Suppressor macrophage treated with lipopolysaccharide for 1 hour (primary cell): ENCODE measurements at places on chromosomes 2 and 18.
A peak's percentile ranks its signal among the peaks of the same experiment; 100 is the strongest.

GRCh38 chr2:219049282-219049681 is 8.0 kb upstream of the CFAP65 start:
- DNase-seq, result no peak

DNA sequence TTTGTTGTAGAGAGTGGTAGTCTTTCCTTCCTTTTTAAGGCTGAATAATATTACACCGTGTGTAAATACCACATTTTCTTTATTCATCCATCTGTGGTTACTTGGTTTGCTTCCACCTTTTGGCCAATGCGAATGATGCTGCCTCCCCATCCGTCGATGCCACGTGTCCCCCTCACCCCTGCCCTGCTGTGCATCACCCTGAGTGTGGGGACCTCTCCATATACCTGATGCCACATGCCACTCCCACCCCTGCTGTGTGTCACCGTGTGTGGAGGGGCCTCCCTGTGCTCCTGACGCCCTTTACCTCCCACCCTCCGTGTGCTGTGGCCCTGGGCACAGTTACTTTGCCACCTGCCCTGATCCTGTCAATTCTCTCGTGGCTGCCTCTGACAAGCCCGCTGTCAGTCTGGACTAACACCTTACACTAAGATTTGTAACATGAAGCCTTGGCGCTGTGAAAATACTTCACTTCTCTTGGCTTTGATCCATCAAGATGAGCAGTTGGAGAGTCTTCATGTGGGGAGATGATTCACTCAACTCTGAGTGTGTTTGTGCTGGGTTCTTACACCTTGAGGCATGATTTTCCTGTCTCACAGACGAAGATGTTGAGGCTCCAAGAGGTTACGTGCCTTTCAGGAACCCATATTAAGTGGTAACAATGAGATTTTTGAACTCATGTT is 234.0 kb downstream of the ZNF407 start:
- no peak for DNase-seq

DNA sequence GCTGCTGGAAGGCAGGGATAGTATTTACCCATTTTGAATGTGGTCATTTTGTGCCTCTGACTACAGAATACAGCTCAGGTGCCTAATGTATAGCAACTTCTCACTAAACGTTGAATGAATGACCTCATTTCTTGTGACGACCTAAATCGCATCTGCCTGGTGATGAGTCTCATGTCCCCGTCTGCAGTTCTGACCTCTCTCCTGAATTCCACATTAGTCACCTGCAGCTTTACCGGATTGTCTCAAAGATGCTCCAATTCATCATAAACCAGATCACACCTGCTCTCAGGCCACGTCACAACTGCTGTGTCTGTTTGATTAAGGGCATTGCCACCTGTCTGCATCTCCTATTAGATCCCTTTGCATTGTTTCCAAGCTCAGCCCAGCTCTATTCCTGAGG is 133.6 kb upstream of the MYT1L start:
- no peak for DNase-seq

DNA sequence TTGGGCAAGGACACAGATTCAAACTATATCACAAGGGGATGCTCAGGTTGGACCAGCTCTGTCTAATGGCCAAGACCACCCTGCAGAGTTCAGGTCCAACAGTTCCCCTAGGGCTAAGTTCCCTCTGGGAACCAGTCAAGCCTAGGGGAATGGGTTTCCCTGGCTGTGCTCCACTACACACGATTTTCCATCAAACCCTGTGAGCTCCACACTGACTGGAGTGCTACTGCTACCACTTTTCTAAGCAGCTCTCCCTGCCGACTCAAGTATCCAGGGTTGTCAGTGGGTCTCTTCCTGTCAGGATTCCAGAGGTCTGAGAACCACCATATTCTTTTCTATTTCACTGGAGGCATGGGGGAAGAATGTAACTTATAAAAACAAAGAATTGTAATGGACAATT is 280.4 kb upstream of the COL3A1 start:
- no peak for DNase-seq

DNA sequence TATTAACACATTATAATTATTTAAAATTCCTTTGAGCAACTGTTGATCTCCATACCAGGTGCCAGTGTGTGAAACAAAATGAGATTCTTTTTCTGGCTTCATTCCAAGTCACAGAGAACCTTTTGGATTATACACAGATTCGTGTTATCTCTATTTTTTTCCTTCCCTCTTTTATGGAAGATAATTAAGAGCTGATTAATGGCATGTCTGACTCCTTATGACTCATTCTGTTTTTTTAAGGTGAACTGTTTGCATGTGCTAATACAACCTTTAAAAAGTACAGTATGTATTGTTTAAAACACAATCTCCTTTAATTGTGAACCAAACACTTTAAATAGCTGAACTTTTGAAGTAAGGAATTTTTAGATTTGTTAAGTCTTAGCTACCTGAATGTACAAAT is 39.3 kb downstream of the PELI1 start:
- DNase-seq, result no peak

GRCh38 chr2:12314127-12314760 is 402.5 kb upstream of the TRIB2 start:
- DNase-seq, result no peak

GRCh38 chr2:162063899-162064298 is 10.1 kb downstream of the DPP4 start:
- DNase-seq, result no peak

DNA sequence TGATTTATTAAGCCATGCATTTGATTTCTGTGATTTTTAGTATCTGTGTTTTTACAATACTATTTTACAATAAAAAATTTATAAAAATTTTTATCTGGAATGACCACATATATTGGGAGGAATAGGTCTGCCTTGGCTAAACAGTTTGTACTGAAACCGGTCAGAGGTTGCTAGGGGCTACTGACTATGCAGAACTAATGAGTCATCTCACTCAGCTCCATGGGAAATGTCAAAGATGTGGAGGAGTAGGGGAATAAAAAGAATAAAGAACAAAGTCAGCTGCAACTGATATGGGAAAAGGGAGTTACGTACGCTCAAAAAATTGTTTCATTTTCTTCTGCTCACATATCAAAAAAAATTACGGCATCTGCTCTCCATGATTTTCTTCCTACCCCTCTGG is 8.6 kb upstream of the TMEM163 start:
- peak; percentile 61 for DNase-seq

- no peak for DNase-seq
Observed at GRCh38 chr2:217840522-217840921, 162.3 kb downstream of the TNS1 start.

DNA sequence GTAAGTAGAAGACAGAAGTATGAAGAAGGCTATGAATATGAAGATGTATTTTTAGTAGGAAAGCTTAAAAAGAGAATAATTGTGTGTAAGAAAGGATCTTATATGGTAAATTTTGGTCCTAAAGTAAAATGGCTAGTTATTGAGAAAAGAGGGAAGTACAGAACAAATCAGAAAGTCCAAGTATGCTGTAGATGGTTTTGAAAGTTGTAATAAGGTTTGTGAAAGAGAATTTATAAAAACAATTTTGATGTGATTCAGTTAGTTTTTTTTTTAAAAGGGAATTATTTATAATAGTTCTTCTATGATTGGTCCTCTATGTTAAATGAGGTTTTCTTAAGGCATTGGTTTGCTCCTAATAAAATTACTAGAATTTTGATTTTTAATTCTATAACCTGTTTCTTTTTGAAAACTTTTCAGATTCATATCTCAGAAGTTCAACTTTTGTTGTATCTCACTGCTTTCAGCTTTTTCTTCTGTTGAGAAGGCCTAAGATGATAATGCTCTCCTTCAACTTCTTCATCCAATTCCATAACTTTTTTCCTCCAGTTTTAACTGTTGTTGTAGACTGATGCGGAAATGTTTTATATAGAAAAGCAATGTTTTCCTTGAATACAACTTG is 322.7 kb downstream of the NOL4 start:
- no peak for DNase-seq

DNA sequence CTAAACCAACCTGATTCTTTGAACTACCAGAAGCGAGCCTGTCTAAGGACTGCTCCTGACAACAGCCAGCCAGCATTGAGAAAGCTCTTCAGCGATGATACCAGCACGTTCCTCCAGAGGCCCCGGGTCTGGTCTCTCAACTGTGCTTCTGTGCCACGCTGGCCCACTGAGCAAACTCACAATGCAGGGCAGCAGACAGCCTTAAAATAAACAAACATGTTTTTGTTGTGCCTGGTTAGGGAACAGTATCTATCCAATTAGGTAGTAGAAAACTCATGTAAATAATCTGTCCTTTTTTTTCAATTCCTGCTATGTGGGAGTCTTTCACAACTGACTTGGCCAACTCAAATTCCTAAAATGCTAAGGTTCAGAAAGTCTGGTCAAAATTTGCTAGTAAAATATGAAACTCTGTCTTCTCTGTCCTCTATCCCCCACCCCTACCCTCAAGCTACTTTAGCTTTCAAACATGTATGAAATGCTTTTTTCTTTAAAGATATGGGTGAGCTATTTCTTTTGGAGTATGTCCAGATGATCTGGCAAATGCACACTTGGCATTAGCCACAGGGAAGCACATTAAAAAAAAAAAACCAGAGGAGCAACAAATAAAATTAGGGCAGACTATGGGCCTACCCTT is 21.4 kb upstream of the EML4 start:
- no peak for DNase-seq

DNA sequence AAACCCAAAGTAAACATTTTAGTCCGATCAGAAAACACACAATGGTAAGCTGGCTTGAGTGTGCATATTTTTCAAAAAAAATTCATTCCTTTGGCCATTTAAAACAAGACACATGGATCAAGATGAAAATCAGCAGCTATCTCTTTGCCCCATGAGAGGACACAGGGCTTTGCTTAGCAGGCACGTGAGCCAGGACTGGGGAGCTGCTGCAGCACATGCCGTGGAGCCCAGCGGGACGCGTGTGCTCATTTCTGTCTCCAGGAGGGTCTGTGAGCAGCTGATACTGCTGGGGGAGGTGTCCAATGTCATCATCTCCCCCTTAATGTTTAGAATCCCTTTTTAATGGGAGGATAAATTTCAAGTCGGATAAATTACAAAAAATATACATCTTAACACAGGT is 49.8 kb upstream of the CNGA3 start:
- no peak for DNase-seq

- DNase-seq, result peak; percentile 96
Observed at GRCh38 chr2:142868229-142868762, 9.2 kb upstream of the KYNU start.

GRCh38 chr18:37484983-37485834 is 80.4 kb downstream of the CELF4 start:
- peak; percentile 58 for DNase-seq

- no peak for DNase-seq
Observed at GRCh38 chr18:74733598-74733997, 135.9 kb downstream of the ZNF407 start.

- DNase-seq, result no peak
Observed at GRCh38 chr2:49070716-49071115, 83.6 kb downstream of the FSHR start.

- DNase-seq, result peak; percentile 86
Observed at GRCh38 chr18:57819671-57820460, 16.8 kb upstream of the ATP8B1 start.

GRCh38 chr2:201452058-201452921 is 750 bp downstream of the STRADB start:
- no peak for DNase-seq

DNA sequence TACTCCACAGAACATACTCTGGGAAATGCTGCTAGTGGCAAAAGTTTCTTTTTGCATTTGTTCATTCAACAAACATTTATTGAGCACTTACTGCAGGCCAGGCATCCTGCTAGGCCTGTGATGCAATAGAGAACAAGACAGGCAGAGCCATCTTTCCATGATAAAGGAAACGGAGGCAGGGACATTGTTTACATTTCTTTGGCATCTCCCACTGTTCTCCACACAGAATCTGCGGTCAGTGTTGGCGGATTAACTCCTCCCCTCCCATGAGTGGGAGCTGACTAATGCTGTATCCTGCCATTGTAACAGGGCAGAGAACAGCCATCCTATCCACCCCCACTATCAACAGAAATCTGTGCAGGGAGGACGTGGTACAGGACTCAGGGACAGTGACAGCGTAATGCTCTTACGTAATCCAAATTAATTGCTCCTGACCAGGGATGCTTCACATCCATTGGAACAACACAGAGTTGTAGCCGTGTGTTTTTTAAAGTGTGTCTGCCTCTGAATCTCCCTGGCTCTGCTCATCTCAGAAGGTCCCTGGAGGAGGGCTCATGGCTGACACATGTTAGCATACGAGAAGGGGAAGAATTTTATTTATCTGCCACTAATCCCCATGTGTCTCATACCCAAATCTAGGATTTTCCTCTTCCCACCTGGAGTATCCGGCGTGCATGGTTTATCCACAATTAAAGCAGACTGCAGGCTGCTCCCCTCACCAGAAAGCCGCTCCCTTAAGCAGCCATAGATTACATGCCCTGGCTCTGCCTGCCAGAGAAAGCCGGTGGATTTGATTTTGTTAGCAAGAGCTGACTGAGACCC is 32.3 kb downstream of the STEAP3 start:
- no peak for DNase-seq

- no peak for DNase-seq
Observed at GRCh38 chr2:217800433-217801114, 202.2 kb downstream of the TNS1 start.

- no peak for DNase-seq
Observed at GRCh38 chr2:69619725-69620124, 23.8 kb downstream of the AAK1 start.

DNA sequence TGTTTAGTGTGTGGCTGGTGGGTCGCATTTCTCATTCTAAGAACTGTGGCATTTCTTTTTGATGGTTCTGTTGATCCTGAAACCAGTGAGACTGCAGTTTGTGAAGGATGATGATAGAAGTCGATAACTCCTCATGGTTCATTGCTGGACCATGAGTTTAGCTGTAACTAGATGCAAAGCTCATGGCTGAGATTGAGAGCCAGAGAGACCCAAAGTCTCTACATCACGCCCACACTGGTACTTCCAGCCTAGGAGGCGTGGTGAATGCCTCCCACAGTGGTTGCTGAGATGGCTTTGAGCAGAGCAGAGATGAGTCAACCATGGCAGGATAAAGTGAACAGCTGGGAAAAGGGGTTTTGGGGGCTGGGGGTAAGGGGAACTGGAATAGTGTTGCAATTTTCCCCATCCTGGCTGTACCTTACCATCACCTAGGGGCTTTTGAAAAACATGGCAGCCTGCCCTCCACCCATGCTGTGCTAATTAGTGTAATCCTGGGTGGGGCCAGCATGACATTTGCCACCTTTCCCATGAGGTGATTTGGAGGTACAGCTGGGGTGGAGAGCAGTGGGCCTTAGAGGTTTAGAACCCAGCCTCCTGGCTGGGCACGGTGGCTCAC is 24.1 kb downstream of the INPP4A start:
- DNase-seq, result peak; percentile 80

DNA sequence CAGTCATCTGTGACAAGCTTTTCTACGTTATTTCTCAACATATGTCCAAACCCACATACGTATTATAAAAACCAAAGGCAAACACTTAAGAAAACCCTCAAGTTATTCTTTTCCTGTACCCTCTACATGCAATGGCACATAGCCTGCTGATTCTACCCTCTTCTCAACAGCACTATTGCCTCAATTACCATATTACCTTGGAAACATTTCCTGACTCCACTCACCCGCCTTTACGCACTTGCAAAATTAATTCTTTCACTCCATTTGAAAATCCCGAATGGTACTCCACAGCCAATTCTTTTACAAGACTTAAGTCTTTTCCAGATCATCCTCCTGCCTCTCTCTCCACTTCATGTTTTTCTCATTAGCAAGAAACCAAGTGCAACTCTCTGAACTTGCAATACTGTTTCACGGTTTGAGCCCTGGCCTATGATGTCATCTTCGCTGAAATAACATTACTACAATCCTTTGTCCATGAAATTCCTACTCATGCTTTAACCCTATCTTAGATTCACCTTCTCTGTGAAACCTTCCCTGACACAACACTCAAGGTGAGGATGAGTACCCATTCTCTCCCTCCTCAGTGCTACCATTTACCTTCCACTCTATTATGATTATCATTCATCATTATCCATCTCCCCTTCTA is 29.0 kb downstream of the SESTD1 start:
- peak; percentile 58 for DNase-seq
